ENCODE measurements at places on chromosomes 13 and 19.

GRCh38 chr19:33719366-33720154 lies 77.1 kb upstream of the KCTD15 start:
- no peak for DNase-seq

DNA sequence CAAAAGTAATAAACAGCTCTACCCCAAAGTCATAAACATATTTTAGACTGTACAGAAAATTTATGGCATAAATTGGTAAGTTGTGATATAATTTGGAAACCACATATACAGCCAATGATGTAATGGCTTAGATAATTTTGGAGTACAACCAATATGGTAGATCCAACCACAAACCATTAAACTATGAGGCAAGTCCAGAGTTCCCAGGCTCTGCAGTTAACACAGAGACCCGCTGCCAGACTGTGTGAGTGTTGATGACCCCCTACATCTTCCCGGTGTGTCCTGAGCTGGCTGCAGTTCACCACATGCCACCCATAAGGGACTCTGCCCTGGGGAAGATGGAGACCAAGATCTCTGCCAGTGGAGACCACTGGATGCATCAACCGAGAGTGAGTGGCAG lies 9.9 kb upstream of the SERPINE3 start:
- DNase-seq, result no peak

- no peak for DNase-seq
Measured at GRCh38 chr19:3512562-3513228, 6.6 kb downstream of the FZR1 start.

DNA sequence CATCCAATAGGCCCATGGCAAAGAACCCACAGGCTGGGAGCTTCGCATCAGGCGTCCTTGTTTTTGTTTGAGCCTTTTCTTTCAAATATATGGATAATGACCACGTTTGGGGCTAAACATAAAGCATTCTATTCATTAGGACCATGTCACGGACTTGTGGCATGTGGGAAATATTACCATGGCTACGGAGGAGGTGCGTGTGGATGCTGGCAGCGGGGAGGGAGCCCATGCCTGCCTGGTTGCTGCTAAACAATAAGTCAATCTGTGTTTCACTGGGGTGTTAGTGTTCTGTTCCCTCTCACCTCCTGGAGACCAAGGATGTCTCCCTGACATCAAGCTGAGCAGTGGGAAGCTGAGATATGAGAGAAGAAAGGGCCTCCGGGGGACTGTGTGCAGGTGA lies 121.1 kb downstream of the IRS2 start:
- no peak for DNase-seq

DNA sequence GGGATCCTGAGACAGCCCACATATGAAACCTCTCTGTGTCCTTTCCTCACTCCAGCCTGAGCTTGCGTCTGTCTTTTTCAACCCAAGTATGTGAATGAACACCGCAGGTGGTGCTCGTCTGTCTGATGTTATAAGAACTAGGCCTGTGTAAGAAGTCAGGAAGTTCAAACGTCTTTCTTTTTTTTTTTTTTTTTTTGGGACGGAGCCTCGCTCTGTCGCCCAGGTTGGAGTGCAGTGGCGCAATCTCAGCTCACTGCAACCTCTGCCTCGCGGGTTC lies 92.3 kb downstream of the ANKRD10 start:
- no peak for DNase-seq

- no peak for DNase-seq
Measured at GRCh38 chr13:73870036-73870741, 264.0 kb downstream of the KLF12 start.

- DNase-seq, result peak; percentile 48
Measured at GRCh38 chr19:49844138-49845095, 6.5 kb upstream of the PTOV1 start.
